ENCODE measurements at places on chromosomes 12 and 14. TPM values are rescaled to one million over a fixed set of nuclear protein-coding genes. Genes with fewer than 3 reads are reported as not detected.
A peak's percentile ranks its signal among the peaks of the same experiment; 100 is the strongest.

GRCh38 chr12:28998662-28999120 is 150.4 kb upstream of the FAR2 start:
- H3K4me1 ChIP-seq = no peaks in the 10 kb centered on the region
- H3K27me3 ChIP-seq = no peaks in the 10 kb centered on the region
- H3K4me3 ChIP-seq = no peak overlapping the region
- no peak overlapping the region for H3K27ac ChIP-seq
- no peaks in the 10 kb centered on the region for H3K36me3 ChIP-seq
- peak; percentile 2 for DNase-seq

DNA sequence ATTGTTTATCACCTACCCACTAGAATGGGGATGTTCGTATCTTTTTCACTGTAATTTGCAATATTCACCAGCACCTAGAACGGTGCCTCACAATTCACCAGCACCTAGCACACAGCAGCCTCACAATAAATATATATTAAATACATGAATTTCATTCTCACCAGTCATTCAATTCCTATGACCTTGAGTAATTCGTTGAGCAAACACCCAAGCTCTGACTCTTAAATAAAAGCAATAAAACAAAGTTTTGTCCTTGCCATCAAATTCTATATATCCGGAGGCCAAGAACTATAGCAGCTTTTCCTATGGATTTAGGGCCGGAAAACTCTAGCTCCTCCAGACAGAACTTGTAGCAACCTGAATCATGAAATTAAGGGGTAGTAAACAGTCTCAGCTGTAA is 981 bp downstream of the VTI1B start:
- peaks cover 9% of the 10 kb centered on the region for H3K4me1 ChIP-seq
- no peak for DNase-seq
- H3K36me3 ChIP-seq = peaks cover 9% of the 10 kb centered on the region
- H3K27ac ChIP-seq = peak overlapping the region; percentile 100
- no peaks in the 10 kb centered on the region for H3K27me3 ChIP-seq

- H3K4me1 ChIP-seq = no peaks in the 10 kb centered on the region
- no peaks in the 10 kb centered on the region for H3K36me3 ChIP-seq
- no peak for DNase-seq
- H3K27me3 ChIP-seq = peaks cover 85% of the 10 kb centered on the region
Observed at GRCh38 chr12:129901254-129901653, 2.6 kb downstream of the TMEM132D start.

The TEAD4 gene
- polyA plus RNA-seq = 21.3 TPM

DNA sequence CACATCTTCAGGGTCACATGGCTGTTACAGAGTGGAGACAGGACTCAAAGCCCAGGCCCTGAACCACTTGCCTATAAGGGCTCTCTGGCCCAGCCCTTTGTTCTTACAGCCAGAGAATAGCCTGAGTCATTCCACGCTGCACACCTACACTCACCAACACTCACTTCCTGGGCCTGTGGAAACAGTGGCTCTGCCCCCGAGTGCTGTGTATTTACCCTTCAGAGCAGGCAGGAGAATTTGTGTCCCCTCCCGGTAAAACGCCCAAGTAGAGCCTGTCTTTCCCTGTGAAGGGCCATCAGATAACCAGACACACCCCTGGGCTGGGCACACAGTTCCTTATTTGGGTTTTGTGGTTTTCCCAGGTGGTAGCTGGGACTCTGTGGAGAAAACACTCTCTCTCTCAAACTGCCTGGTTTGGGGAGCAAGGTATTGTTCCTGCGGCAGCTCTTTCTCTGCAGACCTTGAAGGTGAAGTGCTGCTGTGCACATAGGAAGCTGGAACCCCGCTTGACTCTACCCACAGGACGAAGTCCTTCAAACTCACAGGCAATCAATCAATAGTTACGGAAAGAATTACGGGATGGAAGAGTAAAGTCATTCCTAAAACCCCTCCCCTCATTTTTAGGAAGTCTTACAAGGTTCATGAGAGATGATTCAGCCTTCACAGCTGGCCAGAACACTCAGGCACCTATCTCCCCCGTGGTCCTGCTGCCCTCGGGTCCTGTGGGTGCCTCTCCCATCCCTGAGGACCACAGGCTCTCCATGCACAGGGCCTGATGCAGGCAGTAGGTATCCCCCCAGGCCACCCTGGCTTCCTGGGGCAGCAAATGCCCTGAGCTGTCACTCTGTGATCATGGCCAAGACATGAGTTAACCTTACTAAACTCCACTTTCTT is 20.3 kb downstream of the FIGNL2 start:
- no peaks in the 10 kb centered on the region for H3K27me3 ChIP-seq
- no peaks in the 10 kb centered on the region for H3K4me1 ChIP-seq
- H3K4me3 ChIP-seq = no peak overlapping the region
- no peaks in the 10 kb centered on the region for H3K36me3 ChIP-seq

- H3K27me3 ChIP-seq = no peaks in the 10 kb centered on the region
- H3K36me3 ChIP-seq = no peaks in the 10 kb centered on the region
- H3K4me3 ChIP-seq = no peak overlapping the region
Observed at GRCh38 chr12:41202051-41202450, 13.9 kb downstream of the PDZRN4 start.

The C1S gene
- 9.3 TPM for polyA plus RNA-seq

The SLC6A12 gene
- 0.24 TPM for polyA plus RNA-seq

All from cardiac muscle cell (in vitro differentiated cells and primary cell).